Activated CD4-positive, alpha-beta T cell treated with anti-CD3 and anti-CD28 coated beads, Interleukin-2, amount 50 U/mL, for 24 hours (primary cell): ENCODE measurements at places on chromosomes 13 and 19.

GRCh38 chr13:73467125-73467524 lies 408.3 kb downstream of the KLF5 start:
- DNase-seq = no peak

DNA sequence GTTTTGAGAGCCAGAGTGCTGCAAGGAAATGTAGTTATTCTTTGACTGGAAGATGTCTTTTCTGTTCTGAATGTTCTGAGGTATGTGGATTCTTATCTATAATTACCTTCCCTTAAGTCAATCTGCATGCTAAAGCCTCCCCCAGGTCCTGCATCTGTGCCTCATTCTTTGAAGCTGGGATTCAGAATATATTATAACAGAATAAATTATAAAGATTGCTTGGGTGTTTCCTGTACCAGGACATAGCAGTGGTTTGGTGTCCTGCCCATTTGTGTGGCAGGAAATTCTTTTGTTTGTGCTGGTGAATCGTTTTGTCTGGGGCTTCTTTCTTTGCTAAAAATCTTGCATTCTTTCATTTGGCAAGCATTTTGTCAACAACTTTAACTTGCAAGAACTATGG lies 60.2 kb downstream of the ITGBL1 start:
- DNase-seq = no peak

- DNase-seq = no peak
These were observed 1.8 kb upstream of the ATP4A start for GRCh38 chr19:35565016-35565856.

GRCh38 chr13:83449668-83450395 lies 432.4 kb downstream of the SLITRK1 start:
- DNase-seq = no peak
